AG09309 (cell line): ENCODE measurements at places on chromosomes 5 and 9.

- DNase-seq: no peak
Observed at GRCh38 chr5:38456657-38457399, 99.6 kb downstream of the LIFR start.

- no peak for DNase-seq
Observed at GRCh38 chr9:96510258-96510657, 60.3 kb downstream of the HABP4 start.

DNA sequence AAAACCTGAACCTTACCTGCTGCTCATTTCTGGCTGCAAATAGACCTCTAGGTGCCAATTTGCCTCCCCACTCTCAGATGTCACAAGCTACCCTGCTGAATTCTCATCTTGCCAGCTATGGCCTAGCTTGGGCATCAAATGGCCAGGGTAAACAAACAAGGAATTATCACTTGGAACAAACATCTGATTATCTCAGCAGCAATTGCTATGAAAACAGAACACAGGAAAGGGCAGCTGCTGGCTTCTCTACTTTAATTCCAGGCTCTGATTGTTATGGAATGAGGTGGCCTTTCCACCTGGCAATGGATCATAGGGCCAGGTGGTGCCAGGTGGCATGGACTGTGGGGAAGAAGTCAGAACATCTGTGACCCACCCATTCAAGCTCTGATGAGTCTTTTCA is 505.1 kb downstream of the TLR4 start:
- DNase-seq: no peak

GRCh38 chr5:59360130-59360555 is 533.4 kb downstream of the PDE4D start:
- DNase-seq: no peak

DNA sequence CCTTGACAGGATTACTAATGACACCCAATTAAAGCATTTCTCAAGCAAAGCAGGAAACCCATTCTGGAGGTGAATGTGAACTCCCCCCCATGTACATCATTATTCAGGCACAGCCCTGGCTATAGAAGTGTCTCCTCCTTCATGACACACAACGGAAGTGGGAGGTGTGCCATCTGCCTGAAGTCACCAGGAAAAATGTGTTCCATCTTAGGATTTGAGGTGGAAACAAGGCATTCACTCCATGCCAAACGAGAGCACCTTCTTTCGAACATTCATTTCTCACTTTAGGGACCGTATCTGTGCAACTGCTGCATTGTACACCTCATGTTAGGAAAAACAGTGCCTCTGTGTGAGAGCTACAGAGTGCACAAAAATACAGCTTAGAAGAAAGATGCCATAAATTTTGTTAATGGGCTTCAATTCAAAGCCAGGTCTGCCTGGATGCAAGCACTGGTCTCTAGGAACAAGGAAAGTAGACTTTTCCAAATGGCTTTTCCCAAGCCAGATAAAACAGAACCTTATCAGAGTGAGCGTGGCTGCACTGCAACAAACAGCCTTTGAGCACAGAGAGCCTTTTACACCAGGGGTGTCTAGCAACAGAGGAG is 19.4 kb downstream of the GOLM1 start:
- DNase-seq: no peak

DNA sequence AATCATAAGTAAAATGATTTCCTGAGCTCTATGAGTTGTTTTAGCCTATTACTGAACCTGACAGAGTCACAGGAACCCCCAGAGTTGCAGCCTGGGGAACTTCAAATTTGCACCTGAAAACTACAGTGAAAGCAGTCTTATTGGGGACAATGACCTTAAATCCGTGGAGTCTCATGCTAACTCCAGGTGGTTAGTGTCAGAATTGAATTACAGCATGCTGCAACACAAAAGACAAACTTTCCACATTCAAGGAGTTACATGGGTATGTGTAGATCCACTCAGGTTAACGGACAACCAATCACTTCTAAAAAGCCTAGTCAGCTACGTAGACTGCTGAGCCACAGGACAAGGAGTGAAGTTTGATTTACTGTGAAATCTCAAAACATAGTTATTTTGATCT is 49.7 kb downstream of the PLPP1 start:
- no peak for DNase-seq

DNA sequence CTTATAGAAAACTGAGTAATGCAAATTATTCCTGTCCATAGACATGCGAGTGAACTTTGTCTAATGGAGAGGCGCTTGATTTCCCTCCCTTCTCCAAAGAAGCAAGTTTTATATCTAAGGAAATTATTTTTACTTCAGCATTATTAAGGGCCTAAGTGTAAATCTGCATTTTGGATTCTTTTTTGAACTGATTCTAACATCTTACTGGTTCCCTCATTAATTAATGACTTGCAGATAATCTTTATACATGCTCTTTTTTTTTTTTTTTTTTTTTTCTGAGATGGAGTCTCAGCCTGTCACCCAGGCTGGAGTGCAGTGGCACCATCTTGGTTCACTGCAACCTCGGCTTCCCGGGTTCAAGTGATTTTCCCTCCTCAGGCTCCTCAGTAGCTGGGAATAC is 209.5 kb downstream of the TLE4 start:
- DNase-seq: no peak

DNA sequence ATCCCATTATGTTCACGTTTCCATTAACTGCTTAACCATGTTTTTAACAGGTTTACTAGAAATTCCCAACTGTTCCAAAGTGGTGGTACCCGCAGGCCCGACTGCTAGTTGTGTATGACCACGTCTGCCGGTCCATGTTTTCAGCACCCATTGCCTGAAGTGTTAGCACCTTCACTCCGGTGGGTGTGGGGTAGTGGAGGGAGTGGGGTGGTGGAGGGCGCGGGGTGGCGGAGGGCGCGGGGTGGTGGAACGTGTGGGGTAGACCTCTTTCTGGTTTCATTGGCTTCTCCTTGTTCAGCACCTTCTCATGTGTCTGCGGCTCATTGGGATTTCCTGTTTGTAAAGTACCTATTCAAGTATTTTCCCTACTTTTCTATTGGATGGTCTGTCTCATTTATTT is 37.7 kb downstream of the TPPP start:
- DNase-seq: no peak
